ENCODE measurements at places on chromosomes 11 and 22.

DNA sequence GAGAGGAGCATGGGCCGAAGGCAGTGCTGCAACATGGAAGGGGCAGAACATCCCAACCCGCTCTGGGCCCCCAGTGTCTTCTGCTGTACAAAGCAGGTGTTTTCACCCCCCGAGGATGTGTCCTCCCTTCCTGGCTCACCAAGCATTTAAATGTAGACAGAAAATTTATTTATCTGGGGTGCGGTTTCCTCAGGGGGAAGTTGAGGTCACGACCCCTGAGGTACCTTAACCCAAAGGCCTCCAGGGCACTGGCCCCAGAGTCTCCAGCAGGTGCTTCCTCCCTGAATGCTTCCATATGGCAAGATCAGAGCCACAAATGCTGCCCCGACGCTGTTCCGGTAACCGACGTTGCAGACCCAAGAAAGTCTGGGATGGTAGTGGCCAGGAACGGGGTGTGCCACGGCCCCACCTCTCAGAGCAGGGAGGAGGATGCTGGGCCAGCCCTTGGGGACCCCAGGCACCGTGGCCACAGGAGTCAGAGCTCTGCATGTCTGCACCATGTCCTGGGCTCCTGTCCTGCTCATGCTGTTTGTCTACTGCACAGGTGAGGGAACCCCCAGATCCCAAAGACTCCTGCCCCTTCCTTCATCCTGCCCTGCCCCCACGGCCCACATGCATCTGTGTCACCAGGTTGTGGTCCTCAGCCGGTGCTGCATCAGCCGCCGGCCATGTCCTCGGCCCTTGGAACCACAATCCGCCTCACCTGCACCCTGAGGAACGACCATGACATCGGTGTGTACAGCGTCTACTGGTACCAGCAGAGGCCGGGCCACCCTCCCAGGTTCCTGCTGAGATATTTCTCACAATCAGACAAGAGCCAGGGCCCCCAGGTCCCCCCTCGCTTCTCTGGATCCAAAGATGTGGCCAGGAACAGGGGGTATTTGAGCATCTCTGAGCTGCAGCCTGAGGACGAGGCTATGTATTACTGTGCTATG is at the start of gene VPREB1:
Gene VPREB1, plus strand, starts transcription at position 471 of the 935 bp plus-strand sequence. Its CDS starts 28 bp downstream, at position 499.
- no peak for DNase-seq

- peak; percentile 67 for DNase-seq
Observed at GRCh38 chr11:36492724-36493304, 17.3 kb downstream of the TRAF6 start.

- DNase-seq, result no peak
Observed at GRCh38 chr22:31081963-31082605, 966 bp downstream of the SMTN start.

DNA sequence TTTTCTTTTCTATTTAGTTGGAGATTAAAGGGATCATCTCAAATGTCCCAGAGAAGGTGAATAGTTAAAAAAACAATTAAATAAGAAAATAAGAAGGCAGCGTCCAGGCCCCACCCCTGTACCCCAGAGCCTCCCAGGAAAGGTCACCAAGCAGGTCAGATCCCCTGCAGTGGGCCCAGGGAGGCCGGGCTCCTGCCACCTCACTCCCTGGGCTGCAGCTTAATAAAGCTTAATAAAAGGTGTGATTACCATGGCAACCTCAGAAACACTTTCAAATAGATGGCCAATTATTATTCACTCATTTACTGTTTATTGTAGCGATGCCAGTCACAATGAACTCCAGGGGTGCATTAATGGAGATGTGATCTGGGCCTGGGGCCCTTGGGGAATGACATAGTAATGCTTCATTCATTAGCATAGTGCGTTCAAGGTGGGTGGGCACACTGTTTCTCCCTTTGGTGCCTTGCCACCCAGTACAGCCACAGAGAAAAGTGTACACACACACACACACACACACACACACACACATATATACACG is 386.2 kb downstream of the CADM1 start:
- DNase-seq, result no peak

DNA sequence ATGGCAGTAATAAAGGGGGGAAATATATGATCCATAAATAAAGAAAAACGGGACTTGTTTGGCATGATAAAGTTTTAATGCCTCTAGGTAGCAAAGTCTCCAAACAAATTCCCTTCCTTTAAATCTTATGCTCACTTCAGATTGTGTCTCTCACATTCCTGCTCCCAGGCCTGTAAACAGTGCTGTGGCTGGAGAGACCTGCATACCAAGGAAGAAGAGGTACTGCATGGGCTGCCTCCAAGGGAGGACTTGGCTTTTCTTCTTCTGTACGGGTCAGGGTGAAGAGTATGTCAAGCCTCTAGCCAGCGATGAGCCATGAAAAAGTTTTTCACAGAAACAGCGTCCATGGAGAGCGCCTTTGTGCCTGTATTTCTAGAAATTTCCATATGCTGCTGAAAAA is 161.8 kb downstream of the KIRREL3 start:
- no peak for DNase-seq

GRCh38 chr22:39928536-39929520 is 27.9 kb downstream of the GRAP2 start:
- no peak for DNase-seq

DNA sequence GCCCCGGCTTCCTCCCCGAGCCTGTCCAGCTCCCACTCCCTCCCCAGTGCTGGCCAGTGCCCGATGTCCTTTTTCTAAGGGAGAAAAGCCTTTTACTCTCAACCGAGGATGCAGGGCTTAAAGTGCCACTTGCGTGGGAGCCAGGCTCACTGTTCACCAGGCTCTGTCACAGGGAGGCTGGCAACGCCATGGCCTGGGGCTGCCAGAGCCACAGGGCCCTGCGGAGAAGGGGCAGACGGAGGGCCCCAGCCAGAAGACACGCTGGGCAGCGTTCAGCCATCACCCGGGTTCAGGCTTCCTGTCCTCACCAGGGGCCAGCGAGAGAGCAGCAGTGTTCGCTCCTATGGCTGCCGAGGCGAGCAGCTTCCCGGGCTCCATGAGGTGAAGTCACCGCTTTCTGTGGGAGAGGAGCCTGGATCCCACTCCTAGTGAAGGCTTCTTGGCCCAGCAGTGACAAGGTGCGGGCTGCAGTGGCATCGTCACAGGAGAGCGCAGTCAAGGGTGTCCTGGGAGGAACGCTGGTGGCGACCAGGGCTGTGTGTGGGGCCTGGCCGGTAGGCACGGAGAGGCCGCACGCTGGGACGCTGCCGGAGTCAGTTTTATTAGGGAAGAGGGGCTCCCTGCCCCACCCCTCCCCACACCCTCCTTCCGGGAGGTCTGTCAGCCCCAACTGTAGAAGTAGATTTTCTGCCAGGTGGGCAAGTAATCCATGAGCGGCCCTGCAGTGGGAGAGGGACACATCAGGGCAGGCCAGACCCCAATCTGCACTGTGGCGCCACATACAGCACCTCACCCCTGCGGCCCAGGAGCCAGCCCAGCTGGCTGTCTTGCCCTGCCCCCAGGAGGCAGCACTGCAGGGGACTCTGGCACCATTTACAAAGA is 2.8 kb upstream of the FREY1 start:
- DNase-seq, result no peak

DNA sequence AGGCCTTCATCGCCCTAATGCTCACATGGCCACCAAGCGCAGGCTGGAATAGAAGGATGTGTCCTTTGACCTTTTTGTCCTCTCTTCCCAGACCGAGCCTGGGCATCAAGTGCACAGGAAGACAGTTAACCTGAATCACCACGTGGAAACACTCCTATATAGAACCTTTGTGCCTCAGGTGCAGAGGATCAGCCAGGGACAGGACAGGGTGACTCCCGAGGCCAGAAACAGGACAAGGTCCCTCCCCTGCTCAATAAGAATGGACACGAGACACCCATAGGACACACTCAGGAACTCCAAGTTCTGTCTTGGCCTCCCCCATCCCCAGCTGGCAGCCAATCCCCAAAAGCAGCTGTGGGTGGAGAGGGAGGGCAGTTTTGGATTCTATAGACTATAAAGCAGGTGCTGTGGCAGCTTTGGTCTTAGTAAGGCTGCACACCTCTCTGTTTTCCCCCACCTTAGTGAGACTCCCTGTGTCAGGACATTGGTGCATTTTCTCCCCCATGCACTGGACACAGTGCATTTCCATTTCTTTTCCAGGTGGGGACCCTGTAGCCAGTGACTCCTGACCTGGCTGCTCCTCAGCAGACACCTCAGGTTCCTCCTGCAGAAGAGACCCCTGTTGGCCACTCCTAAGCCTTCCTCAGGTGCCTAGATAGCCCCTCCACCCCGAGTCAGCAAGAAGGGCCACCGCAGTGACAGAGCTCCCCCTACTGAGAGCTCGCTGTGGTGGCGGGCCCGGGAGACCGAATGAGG is 43.6 kb upstream of the POU2AF1 start:
- peak; percentile 24 for DNase-seq

- DNase-seq, result no peak
Observed at GRCh38 chr11:92269021-92269420, 44.4 kb downstream of the FAT3 start.

DNA sequence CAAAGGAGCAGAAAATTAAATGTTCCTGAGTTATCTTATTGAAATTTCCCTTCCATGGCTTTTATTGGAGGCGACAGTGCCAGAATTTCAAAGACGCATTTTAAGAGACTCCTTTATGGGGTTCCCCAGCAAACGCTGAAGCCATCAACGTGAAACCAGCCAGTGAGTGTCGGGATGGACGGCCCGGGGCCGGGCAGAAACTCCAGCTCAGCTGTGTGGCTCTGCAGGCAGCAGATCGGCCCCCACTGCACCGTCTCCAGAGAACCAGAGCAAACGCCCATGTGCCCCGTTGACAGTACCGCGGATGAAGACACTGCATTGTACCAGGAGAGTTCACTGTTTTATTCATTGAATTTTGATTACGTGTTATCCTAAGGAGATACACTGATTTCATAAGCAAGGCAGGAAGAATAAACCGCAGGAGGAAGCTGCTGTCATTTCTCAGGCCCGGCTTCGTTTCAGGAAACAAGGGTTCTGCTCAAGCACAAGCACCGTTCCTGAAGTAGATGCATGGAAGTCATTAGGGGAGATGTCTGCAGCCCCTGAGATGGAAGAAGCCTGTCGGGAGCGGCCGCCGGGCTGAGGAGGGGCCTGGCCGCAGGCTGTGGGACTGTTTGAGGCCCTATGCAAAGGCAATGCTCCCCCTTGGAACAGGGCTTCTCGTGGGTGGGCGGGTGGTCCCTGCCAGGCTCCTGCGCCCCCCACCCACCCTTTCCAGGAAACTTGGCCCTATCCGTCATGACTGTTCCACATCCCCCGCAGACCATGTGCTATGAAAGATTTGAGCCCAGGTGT is 639.7 kb downstream of the TBC1D22A start:
- DNase-seq, result no peak

GRCh38 chr22:28899199-28899853 is 16.0 kb downstream of the ZNRF3 start:
- DNase-seq, result peak; percentile 31

DNA sequence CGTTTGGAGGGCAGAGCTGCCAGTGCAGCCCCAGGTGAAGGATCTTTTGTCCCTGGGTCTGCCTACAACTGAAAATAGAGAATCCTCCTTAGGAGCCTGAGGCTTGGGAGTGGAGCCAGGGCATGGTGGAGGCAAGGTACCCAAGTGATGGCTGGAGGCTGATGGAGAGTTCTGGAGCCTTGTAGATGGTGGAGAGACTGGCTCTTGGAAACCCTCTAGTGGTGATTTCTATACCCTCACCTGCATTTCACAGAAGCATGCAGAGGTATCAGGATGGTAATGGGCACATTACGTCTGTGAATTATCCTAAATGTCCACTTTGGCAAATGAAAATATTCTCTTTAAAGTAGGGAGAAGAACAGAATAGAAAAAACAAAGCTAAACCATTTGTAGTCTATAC is 44.4 kb downstream of the INSC start:
- DNase-seq, result no peak

DNA sequence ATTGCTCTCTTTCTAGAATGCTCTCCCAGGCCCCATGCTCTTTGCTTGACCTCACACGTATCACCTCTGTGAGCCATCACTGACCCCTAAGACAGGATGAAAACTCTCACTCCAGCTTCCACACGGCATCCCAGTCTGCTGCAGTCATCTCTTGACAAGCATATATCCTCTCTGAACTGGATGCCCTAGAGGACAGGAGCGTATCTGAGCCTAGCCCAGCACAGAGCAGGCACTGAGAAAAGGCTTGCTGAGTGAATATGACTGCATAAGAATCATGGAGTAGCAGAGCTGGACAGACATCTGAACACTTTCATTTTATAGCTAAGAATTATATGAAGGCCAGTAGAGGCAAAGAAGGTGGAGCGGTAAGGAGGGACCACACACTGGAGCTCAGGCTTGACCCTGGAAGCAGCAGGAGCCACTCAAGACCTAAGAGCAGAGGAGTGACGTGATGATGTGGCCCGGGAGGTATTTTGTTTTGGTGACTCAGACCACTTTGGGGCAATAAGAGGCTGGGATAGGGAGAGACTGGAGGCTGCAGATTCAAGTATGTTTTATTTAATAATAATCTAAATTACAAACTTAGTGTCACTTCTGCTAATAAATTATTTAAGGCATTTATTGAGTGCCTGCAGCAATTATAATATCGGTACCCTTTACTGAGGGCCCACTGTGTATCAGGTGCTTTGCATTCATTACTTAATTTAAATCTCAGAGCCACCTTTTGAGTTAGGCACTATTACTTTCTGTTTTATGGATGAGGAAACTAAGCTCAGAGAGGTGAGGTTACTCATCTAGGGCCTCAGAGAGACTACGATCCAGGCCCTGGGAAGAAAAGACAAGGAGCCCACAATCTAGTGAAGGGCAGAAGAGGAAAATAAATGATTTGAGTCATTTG is 42.6 kb downstream of the MAP6 start:
- no peak for DNase-seq

GRCh38 chr22:35292786-35293185 is 6.9 kb upstream of the TOM1 start:
- DNase-seq, result no peak

GRCh38 chr11:111788464-111788863 is 22.3 kb upstream of the PPP2R1B start:
- no peak for DNase-seq

Measured in CD4-positive, alpha-beta T cell treated with Interleukin-2 at 100 ng/mL for 4 hours (primary cell).